IPS-NIHi11 (cell line): ENCODE measurements at places on chromosomes 2 and 18.
A peak's percentile ranks its signal among the peaks of the same experiment; 100 is the strongest.

DNA sequence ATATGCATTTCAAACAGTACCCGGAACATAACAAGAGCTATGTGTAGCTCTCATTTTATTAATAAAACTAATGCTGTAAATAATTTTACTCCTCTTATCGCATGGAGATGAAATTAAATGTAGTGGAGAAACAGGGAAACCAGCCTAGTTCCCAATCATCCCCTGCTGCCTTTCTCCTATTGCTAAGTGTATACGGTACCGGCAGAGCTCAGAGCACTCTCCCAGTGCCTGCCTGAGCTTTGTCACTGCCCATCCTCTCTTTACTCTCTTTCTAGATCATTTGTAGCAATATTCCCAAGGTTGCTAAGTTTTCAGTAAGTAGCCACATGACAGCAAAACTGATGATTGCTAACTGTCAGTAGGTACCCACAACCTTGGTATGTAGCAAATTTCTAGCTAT lies 85.5 kb upstream of the ZSWIM2 start:
- no peak for DNase-seq

- no peak for DNase-seq
These were observed 142.0 kb upstream of the DNMT3A start for GRCh38 chr2:25483607-25484266.

DNA sequence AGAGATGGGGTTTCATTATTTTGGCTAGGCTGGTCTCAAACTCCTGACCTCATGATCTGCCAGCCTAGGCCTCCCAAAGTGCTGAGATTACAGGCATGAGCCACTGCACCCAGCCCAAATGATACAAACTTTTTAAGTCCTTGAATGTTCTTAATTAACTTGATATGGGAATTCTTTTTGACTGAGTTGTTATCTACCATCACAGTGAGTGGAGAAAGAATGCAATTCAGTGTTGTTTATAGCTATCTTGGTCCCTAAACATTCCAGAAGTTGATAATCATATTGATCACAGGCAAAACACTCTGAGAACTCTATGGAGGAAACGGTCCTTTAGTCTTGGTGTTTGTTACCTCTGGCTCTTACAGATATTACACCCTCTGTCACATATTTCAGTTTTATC lies 1072.5 kb downstream of the SUCLG1 start:
- no peak for DNase-seq

- DNase-seq: no peak
These were observed 220.5 kb downstream of the PIEZO2 start for GRCh38 chr18:10928772-10929373.

DNA sequence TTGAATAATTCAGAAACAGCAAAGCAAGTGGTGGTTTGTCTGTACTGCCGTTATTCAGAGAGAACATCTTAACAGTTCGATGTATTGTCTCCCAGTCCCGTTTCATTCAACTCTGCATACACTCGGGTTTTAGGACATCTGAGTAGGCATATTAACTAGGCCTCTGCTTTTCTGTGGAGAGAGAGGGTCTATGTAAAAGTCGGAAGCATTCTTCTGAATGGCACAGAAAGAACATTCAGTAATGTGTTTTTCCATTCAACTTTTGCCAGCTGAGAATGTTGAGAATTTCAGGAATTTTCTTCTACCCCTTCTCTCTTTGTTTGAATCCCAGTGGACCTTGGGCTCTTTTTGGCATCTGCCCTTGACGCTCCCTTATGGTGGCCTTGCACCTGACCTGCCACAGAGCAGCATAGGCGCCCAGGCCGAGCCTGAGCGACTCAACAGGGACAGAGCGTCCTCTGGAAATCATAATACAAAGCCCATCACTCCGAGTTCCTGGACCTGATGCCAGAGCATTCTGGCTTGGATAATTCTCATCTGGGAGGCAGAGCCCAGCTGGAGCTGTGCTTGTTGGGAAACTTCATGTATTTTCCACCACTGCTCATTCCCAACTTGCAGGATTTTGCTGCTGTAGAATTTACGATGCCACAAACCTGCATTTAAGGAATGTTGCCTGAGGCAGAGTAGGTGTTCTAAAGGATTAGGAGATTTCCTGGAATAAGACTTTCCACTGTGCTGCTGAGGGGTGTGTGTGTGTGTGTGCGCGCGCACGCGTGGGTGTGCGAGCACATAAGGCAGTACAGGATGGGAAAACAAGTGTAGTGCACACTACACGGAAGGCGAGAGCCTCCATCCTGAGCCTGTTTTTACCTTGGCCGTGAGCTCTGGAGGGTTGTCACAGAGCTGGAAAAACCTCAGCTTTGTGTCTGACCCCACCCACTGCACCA lies 77.2 kb upstream of the TXNDC2 start:
- DNase-seq: peak; percentile 55

DNA sequence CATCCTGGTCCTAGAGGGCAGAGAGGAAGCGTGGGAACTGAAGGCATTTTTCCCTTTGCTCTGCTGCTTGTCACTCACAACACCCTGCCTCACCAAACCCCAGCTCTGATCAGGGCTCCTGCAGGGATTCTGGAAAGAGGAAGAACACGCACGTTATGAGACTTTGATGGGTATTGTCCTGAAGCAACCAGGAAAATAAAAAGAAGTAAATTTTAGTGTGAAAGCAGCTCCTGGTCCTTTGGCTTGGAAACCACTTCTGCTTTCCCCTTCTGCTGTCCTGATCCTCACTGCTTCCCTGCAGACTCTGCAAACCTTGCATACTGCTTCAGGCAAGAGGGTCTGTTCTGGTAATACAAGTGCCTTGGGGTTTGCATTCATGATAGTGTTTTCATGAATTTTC lies 164.1 kb downstream of the SLC8A1 start:
- DNase-seq: no peak

- no peak for DNase-seq
These were observed 49.7 kb upstream of the ST3GAL5 start for GRCh38 chr2:85938456-85938855.
